CD4-positive, alpha-beta T cell treated with Interleukin-10 for 1 hour (primary cell): ENCODE measurements at places on chromosomes 6 and 20.

GRCh38 chr20:11261533-11262000 is 587.8 kb upstream of the JAG1 start:
- no peak for DNase-seq

DNA sequence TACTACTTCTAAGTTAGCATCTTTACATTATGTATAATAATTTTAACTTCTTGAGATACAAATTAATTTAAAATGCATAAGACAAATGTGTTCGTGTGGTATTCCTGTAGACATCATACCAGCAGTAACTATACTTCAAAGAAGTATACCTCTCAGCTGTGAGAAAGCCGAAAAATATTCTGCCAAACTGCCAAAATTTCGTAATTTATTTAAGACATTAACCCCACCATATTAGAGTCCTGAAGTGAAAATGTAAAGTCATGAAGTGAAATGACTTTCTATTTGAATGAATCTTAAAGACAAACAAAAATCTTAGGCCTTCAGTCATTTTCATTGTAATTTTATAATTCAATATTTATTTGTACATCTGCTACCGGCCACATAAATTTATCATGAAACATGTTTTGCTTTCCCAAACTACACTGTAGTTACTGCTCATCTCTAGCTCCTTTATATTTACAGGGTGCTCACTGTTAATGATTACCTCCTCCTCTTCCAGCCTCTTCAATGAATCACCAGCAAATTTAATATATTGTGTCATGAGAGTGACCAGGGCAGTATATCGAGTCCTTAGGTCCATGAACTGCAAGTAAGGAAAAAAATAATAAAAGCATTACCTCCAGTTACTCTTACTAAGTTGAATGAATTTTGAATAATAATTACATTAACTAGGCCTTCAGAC is 18.5 kb downstream of the DST start:
- DNase-seq: no peak

GRCh38 chr6:10791673-10792072 is 44.1 kb downstream of the TMEM14B start:
- DNase-seq: no peak

DNA sequence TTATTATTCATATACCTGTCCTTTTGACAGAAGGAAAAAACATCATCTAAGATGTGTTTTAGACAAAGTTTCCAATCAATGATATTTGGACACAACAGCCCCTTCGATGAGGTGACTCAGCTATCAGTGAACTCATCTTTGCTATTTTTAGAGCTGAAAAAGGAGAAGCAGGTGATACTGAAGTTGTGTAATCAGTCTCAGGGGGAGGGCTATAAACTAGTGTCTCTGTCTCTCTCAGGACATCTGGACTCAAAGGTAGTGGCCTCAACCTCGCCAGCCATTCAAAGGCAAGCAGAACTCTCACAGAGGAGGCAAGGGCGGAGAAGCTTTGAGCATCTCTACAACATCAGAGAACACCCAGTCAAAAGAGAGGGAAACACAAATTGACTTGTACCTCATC is 135.4 kb downstream of the BFSP1 start:
- DNase-seq: no peak

- DNase-seq: no peak
Measured at GRCh38 chr6:154981079-154981870, 13.8 kb upstream of the TIAM2 start.

- DNase-seq: no peak
Measured at GRCh38 chr20:63080411-63080810, 73.6 kb upstream of the BHLHE23 start.

DNA sequence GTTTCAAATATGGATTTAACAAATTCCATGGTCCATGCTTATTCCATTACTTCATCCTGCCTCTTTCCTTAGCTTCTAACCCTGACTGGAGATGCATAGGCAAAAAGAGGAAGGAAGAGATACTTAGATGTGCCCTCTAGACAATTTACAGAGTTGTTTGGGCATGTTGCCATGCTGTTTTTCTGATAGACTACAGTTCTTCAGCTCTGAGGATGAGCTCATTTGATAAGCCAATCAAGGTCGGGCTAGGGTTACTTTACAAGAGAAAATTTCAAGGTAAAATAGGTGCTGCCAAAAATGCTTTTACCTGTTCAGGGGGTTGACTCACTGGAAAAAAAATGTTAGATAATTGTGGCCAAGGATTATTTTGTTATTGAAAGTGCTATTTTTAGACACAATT is 5.9 kb downstream of the HCRTR2 start:
- DNase-seq: no peak

GRCh38 chr6:36290668-36291620 is 21.1 kb downstream of the PNPLA1 start:
- peak; percentile 19 for DNase-seq

DNA sequence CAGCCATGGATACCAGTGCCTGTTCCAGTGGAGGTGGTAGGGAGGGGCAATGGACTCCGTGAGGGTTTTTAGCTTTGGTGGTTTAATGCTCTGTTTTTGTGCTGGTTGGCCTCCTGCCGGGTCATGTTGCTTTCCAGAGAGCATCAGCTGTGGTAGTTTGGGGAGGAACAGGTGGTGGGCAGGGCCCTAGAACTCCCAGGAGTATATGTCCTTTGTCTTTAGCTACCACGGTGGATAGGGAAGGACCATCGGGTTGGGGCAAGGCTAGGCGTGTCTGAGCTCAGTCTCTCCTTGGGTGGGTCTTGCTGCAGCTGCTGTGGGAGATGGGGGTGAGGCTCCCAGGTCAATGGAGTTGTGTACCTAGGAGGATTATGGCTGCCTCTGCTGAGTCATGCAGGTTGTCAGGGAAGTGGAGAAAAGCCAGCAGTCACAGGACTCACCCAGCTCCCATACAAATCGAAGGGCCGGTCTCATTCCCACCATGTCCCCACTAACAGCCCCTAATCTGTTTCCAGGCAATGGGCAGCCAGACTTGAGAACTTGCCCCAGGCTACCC is 38.9 kb downstream of the MRAP2 start:
- no peak for DNase-seq

- DNase-seq: no peak
Measured at GRCh38 chr6:33634161-33634727, 13.1 kb downstream of the ITPR3 start.

GRCh38 chr20:48635791-48636267 is 192.0 kb downstream of the PREX1 start:
- peak; percentile 71 for DNase-seq

- no peak for DNase-seq
Measured at GRCh38 chr6:142293121-142293520, 8.7 kb upstream of the ADGRG6 start.

- DNase-seq: no peak
Measured at GRCh38 chr20:50824137-50824536, 29.3 kb downstream of the BCAS4 start.

GRCh38 chr6:128310451-128310850 is 209.9 kb downstream of the PTPRK start:
- no peak for DNase-seq

DNA sequence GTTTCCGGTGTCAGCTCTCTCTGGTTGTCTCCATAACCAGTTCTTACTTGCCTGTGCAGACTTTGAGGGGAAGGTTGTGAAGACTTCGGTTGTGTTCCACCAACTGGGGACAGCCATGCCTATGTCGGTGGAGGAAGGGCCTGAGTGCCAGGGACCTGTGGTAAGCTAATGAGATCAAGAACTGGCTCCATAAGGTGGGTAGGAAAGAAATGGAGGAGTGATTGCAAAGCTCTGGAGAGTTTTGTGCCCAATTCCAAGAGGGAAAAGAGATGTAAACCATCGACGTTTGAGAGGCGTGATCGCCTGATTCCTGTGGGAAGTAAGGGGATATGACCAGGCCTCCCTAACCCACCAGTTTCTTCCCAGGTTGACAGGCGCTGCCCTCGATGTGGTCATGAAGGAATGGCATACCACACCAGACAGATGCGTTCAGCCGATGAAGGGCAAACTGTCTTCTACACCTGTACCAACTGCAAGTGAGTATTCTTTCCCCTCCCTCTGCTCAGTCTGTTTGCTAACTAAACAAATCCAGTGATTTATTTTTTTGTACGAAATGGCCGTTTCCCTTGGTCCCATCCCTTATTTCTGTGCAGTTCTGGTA is 893 bp downstream of the POLR1H start:
- peak; percentile 69 for DNase-seq

DNA sequence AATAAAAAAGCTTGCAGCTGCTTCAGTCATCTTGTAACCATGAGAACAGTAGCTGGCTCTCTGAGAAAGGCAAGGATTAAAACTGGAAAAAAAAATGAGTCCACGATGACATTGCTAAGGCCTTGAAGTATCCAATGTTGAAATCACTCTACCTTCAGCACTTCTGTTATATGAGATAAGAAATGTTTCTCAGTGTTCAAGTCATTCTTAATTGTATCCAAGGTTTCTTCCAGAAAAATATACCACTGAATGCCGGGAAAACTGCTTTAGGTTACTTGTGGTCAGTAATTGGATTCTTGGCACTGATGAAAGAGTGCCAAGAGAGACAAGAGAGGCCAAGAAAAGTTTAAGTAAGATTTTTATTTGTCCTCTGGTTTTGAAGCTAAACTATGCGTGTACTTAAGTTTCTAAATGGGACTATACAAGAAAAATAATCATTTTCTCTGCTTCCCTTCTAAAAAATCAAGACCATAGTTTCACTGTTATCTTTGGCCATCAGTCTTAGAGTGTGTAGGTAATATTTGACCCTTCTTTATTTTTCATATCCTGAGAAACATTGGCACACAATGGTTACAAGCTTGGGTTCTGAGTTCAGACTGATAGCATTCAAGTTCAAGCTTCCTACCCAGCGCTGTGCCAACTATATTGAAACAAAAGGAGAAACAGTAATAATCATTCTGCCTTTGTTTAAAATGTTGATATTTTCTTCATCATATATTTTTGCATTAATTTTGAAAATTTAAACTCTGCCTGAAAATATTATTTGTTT is 84.6 kb downstream of the TRDN start:
- DNase-seq: no peak

GRCh38 chr6:134809130-134809529 is 140.8 kb downstream of the ALDH8A1 start:
- DNase-seq: no peak

DNA sequence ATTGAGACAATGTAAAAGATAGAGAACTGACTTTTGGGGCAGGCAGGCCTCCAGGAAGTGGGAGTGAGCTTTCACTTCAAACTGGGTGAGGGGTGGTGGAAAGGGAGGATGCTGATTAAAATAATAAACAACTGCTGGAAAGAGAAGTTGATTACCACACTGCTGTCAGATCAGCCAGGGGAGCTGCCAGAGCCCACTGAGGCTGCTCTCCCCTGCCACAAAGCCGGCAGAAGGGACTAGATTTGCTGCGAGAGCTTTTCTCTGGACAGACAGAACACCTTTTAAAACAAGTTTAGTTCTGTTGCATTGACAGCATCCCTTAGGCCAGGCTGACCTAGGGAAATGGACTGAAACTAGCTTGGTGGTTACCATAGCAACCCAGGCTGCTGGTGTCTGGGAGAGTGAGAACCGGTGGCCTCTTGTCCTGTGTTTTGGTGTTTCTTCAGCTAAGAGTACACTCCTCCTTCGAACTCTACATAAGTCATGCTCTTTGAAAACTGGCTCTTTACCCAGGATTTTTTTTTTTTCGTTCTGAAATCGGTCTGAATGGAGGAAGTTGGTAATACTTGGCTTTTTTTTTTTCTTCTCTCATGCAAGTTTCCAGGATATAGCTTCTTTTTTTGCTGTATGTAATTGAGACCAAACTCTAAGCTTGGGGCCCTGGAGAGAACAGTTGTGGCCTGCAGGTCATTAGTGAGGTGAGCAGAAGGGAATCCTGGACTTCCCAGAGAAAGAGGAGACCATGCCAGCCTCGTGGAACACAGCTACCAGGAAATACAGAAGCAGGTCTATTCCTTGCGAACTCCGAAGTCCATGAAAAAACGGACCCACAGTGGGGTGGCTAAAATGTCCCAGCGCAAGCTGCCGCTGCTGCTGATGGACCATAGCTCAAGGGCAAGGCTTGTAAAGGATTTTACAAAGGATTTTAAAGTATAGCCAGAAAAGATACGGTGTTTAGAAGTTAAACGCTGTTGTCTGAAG is 374.4 kb downstream of the UTRN start:
- peak; percentile 25 for DNase-seq

GRCh38 chr20:3072530-3073250 is 1.3 kb downstream of the OXT start:
- DNase-seq: no peak

GRCh38 chr6:21133901-21134300 is 459.6 kb upstream of the SOX4 start:
- no peak for DNase-seq

- no peak for DNase-seq
Measured at GRCh38 chr6:116424001-116424400, 37.2 kb upstream of the CALHM6 start.

GRCh38 chr6:13485303-13485702 is 2.1 kb downstream of the GFOD1 start:
- DNase-seq: no peak
